ENCODE measurements at places on chromosomes 13 and 19.
A peak's percentile ranks its signal among the peaks of the same experiment; 100 is the strongest.

DNA sequence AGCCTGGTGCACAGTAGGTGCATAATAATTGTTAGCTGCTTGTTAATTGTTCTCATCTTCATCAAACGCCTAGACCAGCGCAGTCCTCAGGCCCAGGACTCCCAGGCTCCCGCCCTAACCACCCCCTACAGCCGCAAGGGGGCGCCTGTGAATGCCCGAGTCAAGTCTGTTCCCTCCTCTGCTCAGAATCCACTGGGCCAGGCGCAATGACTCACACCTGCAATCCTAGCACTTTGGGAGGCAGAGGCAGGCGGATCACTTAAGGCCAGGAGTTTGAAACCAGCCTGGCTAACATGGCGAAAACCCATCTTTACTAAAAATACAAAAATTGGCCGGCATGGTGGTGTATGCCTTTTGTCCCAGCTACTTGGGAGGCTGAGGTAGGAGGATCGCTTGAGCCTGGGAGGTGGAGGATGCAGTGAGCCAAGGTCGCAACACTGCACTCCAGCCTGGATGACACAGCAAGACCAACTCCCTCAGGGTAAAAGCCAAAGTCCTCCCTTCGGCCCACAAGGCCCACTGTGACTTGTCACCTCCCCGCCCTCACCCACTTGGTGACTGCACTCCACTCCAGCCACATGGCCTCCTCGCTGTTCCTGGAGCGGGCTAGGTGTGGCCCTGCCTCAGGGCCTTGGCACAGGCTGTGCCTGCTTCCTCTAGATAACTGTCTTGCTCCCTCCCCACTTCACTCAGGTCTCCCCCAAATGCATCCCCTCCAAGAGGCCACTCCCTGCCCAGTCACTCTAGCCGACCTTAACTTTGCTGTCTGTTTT lies 9.1 kb downstream of the ZNF653 start:
- peak; percentile 60 for DNase-seq

DNA sequence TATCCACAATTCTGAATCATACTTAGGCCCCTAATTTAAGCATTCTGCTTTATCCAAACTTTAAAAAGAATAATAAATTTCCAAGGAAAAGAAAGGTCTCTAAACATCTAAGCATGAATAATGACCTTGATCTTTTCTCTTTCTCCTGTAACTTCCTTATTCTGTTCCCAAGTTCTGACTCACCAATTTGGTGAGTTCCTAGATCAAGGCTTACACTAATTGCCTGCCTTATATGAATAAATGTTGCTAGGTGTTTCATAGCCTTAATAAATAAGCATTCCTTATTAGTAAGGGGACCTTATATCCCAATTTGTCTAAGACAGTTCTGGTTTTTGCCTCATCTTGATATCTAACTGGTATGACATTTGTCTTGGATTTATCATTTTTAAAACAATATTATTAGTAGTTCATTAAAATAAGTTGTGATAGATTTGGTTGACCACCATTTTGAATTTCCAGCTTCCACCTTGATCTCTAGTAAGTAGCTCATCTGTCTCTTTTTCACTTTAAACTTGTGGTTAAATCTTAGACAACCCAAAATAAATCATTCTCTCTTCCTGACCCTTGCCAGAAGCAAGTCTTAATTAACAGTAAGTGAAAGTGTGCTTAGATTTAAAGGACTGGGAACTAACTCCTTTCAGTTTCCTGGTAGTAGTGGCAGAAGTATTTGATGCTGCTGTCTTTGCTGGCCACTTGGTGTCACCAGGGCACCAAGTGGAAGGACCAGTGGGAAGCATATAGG lies 121.2 kb upstream of the MLNR start:
- DNase-seq = peak; percentile 62

- DNase-seq = no peak
Observed at GRCh38 chr13:80529734-80530133, 188.8 kb upstream of the SPRY2 start.

- no peak for DNase-seq
Observed at GRCh38 chr13:110758195-110758805, 44.8 kb downstream of the ING1 start.
